Stimulated activated CD8-positive, alpha-beta memory T cell treated with anti-CD3 and anti-CD28 coated beads, Interleukin-4, amount 100 ng/mL, for 1 hour (primary cell): ENCODE measurements at places on chromosomes 5 and 9.

- no peak for DNase-seq
Observed at GRCh38 chr5:6412811-6413210, 34.5 kb upstream of the MED10 start.

GRCh38 chr9:99490729-99491128 lies 268.6 kb downstream of the SEC61B start:
- no peak for DNase-seq

GRCh38 chr5:26143259-26143658 lies 895.1 kb downstream of the CDH9 start:
- no peak for DNase-seq

GRCh38 chr9:88776717-88777497 lies 214.4 kb upstream of the S1PR3 start:
- no peak for DNase-seq

- DNase-seq, result no peak
Observed at GRCh38 chr5:149125386-149125891, 15.9 kb upstream of the ABLIM3 start.

DNA sequence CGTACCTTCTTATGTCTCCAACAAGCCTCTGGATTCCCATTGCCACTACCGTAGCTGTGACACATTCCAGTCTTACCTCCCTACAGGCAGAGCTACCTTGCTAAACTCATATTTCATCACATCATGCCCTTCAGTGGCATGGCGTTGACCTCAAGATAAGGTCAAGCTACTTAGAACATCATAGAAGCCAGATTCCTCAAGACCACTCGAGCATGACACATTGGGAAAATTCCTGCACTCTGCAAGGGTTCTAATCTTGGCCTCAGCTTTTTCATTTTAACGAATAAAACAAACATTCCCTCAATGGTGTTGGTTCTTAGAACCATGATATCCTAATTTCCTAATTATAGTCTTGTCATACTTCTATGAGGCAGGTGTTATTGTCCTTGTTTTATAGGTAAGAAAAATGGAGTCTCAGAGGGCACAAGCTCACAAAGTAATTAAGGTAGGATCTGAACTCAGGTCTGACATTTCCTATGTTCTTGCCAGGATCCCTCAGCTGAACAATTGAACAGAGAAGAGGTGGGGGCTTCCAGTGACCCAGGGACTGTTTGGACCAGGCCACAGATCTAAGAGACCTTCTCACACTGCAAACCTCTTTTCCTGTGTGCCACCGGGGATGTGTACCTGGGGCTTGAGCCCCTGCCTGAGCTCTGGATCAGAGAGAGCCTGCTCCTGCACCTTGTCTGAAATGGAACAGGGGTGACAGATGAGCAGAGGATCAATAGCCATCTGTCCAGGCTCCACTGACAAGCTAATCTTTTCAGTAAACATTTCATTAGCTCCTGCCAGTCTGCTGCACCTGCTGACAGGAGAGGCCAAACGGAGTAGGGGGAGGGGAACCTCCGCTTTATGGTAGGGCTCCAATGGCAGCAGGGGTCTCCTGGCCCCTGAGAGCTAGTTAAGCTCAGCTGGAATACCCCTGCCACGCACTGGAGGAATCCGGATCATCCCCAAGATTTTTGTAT lies 49.3 kb downstream of the ALG2 start:
- no peak for DNase-seq
